ENCODE measurements at places on chromosomes 2 and 18. TPM values are rescaled to one million over a fixed set of nuclear protein-coding genes. Genes with fewer than 3 reads are reported as not detected.

- H3K4me1 ChIP-seq, result no peaks in the 10 kb centered on the region
- no peaks in the 10 kb centered on the region for H3K36me3 ChIP-seq
- no peak for DNase-seq
These were observed 445.8 kb upstream of the RGPD4 start for GRCh38 chr2:107380912-107381311.

The PLEKHA3 gene
- total RNA-seq, result 15.4 TPM

DNA sequence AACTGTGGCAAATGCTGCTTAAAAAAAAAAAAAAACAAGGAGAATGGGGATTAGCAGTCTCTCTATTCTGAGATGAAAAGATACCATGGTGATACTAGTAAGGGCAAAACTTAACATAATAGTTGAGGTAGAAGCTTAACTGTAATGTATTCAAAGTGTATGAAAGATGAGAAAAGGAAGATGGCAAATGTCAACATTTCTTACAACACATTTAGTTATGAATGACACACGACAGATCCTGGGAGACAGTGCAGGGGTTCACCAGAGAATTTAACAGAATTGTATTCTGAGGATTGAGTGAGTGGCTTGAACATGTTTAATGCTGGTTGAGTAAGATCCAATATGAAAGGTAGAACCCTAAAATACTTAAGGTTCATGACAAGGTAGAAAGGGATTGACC lies 52.7 kb downstream of the CUL3 start:
- H3K27ac ChIP-seq, result no peak overlapping the region
- no peaks in the 10 kb centered on the region for H3K36me3 ChIP-seq
- no peaks in the 10 kb centered on the region for H3K4me1 ChIP-seq
- H3K27me3 ChIP-seq, result no peaks in the 10 kb centered on the region
- no peak for DNase-seq

DNA sequence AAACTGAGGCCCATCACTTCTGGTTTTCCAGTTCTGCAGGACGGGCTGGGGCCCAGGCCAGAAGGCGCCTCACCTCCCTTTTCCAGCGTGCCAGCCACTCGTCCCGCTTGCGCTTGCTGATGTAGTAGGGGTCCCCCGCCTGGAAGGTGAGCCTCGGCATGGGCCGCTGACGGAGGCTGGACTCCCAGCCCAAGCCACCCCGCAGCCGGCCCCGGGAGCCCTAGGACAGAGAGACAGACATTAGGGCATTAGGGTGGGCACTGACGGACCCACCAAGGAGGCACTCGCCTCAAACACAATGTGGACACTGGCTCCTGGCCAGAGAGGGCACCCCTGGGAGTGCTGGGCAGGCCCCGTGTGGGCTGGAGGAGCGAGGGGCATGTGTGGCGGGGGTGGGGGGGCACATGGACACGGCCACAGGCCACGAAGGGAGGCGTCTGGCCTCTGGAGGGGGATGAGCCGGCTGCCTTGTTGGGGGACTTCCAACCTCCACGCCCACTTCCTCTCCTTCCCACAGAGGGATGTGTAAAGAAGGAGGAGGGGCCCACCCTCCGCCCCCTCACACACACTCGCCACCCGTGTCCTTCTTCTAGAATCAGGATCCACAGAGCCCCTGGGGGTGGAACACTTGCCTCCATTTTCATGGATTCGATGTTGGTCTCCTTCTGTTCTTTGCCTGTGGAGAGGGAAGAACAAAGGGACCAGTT lies 66.7 kb downstream of the DNMT3A start:
- H3K4me3 ChIP-seq, result no peak overlapping the region
- no peaks in the 10 kb centered on the region for H3K27me3 ChIP-seq
- H3K4me1 ChIP-seq, result no peaks in the 10 kb centered on the region
- no peaks in the 10 kb centered on the region for H3K36me3 ChIP-seq

DNA sequence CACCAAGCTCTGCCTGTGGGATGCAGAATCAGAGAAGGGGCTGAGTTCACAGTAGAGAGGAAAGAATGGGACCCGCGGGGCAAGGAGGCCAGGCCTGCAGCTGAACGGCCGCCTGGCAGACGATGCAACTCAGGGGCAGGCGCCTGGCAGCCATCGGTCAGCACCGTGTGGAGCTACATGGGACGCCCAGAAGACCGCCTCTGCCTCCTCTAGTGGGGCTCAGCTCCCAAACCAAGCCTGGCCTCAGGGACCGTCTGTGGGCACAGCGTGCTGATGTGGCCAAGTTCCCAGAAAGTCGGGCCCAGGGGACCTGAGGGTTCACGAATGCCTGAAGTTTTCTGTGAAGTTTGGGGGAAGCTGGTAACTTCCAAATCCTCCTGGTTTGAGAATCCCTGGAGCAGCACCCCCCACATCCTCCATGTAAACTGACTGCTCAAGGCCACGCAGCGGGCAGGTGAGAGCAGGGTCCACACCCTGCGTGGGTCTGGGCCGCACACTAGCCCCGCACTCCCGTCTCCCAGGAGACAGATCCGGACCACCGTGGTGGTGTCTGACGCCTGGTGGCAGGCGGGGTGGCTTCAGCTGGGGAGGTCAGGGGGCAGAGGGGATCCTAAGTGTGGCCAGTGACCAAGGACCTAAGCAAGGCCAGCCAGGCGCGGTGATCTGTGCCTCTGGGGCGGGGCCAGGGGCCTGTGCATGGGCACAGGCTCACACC lies 14.6 kb downstream of the SNORC start:
- H3K27me3 ChIP-seq, result no peaks in the 10 kb centered on the region
- no peaks in the 10 kb centered on the region for H3K4me1 ChIP-seq
- H3K27ac ChIP-seq, result no peak overlapping the region
- peaks cover 2% of the 10 kb centered on the region for H3K36me3 ChIP-seq
- peak; percentile 45 for DNase-seq
- H3K4me3 ChIP-seq, result no peak overlapping the region

The DCDC2C gene
- total RNA-seq, result not detected

The ACTG2 gene
- 0.39 TPM for total RNA-seq

The POTEC gene
- not detected for total RNA-seq

DNA sequence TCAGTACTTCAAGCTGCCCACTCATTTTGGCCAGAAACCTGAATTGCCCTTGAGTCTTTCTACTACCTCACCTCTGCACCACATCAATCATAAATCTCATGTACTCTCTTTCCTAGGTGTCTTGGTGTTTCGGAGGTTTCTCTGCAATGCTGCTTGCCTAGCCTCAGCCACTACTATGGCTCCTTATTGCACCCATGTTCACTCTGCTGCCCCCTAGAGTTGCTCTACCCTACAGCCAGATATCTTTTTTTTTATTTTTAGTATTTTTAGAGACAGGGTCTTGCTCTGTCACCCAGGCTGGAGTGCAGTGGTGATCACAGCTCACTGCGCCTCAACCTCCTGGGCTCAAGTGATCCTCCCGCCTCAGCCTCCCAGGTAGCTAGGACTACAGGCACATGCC lies 413.0 kb downstream of the PTPRM start:
- H3K27me3 ChIP-seq, result no peaks in the 10 kb centered on the region
- no peaks in the 10 kb centered on the region for H3K4me1 ChIP-seq
- no peak for DNase-seq
- no peak overlapping the region for H3K4me3 ChIP-seq

All from right lobe of liver (tissue), 6 donors.